Activated CD4-positive, CD25-positive, alpha-beta regulatory T cell (primary cell): ENCODE measurements at places on chromosomes 1 and 21.

DNA sequence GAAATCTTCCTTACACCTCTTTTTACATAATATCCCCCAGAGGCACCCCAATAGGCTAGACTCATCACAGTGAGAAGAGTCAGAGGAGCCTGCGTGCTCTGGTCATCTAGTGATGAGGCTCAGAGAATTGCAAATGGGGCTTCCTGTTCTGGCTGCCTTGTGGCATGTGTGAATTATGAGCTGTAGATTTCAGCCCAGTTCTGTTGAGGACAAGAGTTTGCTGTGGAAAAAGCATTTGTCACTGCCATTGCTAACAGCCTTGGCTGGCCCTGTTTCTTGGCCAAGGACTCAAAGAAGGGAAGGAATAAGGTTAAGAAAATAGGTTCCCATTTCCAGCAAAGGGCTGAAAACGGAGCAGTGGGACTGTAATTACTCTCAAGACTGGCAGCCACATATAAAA is 30.7 kb downstream of the MRAP start:
- no peak for DNase-seq

GRCh38 chr1:89539128-89539527 is 14.5 kb downstream of the LRRC8B start:
- no peak for DNase-seq

DNA sequence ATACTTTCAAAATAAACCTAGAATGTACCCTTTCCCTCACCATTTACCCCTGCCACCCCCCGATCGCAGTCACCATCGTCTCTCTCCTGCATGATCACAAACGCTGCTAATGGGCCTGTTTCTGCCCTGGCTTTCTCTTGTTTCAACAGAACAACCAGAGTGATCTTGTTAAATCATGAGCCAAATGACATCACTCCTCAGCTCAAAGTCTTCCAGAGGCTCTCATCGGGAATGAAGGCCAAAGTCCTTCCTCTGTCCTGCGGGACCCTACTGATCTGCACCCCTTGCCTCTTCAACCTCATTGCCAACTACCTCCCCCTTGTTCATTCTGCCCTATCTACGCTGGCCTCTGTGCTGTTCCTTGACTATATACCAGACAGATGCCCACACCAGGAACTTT is 39.4 kb upstream of the PTGFRN start:
- no peak for DNase-seq

DNA sequence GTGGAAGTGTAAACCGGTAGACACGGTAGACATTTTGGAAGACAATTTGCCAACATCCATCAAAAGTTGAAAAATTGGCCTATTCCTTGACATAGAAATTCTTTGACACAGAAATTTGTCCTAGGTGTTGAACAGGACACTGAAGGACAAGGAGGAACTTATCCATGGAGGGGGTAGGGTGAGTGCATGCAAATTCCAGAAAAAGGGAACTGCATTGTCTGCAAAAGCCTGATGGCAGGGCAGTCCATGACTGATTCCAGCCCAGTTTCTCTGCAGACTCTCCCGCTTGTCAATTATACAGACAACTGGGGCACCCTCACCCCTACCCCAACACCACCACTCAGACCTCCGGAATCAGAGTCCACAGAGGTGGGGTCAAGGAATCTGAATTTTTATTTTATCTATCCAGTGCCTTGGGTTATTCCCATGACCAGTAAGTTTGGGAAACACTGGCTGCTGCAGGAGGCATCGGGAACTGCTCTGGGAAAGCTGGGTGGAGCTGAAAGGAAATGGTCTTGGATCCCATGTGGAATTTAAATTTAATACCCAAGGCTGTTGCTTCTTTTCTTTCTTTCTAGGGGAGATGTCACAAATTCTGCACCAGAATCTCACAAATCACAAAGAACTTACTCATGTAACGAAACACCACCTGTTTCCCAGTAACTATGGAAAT is 103.3 kb upstream of the SLC45A1 start:
- DNase-seq = no peak

- DNase-seq = no peak
Measured at GRCh38 chr1:230493264-230493663, 67.1 kb upstream of the PGBD5 start.

GRCh38 chr1:243792401-243792800 is 57.6 kb downstream of the AKT3 start:
- DNase-seq = no peak

- no peak for DNase-seq
Measured at GRCh38 chr1:216201946-216202345, 221.3 kb downstream of the USH2A start.

DNA sequence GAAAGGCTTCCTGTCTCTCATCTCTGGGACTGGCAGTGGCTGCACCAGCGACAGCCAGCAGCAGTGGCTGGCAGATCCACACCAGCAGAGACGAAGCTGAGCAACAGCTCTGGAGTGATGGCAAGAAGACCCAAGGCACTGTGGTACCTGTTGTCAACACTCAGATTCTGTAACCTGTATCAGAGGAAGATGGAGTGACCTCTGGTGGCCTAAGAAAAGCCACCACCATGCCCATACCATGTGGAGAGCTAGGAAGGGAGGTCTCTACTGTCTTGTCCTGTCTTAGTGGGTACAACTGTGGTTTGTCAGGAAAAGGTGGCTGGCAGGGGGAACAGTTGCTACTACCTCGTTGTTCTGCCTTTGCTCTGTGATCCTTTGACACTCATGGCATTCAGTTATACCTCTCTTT is 22.5 kb upstream of the RHBDL2 start:
- DNase-seq = no peak

GRCh38 chr1:31019401-31019800 is 46.1 kb downstream of the PUM1 start:
- DNase-seq = no peak

DNA sequence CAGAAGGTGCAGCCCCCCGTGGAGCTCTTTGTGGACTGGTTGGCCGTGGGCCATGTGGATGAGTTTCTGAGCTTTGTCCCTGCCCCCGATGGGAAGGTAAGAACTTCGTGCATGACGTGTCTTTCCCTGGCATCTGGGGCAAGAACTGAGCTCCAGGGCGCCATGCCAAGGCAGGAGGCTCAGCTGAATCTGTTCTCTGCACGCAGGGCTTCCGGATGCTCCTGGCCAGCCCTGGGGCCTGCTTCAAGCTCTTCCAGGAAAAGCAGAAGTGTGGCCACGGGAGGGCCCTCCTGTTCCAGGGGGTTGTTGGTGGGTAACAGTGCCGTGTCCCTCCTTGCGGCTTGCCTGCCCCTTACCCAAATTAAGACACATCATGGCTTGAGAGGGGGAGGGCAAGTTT is 27.7 kb downstream of the PADI3 start:
- DNase-seq = no peak

DNA sequence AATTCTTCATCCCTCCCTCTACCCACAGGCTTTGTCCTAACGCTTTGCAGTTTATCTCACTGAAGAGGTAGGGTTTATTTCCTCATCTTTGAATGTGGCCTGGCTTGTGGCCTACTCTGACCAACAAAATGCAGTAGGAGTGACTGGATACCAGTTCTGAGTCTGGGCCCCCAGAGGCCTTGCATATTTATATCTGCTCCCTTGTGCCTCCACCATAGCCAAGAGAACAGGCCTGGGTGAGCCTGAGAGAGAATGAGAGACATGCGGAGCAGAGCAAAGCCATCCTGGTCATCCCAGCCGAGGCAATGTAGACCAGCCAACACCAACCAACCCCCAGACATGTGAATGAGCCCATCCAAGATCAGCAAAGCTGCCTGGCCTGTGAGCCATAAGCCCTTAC is 30.3 kb downstream of the SMIM12 start:
- DNase-seq = no peak

- DNase-seq = no peak
Measured at GRCh38 chr1:29711582-29712283, 475.4 kb downstream of the PTPRU start.

DNA sequence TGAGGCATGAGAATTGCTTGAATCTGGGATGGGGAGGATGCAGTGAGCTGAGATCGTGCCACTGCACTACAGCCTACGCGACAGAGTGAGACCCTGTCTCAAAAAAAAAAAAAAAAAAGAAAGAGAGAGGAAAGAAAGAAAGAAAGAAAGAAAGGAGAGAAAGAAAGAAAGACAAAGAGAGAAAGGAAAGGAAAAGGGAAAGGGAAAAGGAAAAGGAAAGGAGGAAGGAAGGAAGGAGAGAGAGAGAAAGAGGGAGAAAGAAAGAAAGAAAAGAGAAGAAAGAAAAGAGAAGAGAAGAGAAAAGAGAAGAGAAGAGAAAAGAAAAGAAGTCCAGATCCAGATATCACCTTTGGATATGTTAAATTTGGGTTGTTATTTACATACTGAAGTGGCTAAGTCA is 106.0 kb downstream of the DPYD start:
- DNase-seq = no peak

DNA sequence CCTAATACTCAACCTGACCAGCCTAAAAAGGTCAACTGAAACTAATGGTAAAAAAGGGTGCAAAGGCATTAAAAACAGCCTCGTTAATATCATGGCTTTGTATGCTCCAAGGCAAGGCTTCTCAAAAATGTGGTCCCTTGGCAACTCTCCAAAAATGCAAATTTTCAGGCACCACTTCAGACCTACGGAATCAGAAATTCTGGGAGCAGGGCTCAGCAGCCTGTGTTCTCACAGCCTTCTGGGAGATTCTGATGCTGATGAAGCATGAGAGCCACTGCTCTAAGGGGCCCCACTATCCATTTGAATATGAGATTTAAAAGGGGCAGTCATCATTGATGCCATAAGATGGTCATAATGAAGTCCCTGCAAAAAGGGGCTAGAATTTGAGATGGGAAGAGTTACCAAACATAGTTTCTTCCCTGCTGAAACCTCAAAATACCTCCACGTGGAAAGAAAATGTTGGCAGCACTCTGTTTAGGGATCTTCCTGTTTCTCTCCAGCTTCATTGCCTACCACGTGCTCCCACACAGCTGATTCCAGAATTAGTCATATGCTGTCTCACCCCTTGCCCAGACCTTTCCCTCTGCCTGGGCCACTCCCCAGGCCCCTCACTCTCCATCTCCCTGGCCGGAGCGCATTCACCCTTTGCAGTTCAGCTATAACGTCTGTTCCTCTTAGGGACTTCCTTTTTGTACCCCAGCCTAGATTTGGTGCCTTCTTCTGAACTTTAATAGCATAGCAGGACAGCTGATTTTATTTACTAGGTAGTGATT is 46.7 kb downstream of the PHC2 start:
- no peak for DNase-seq

- no peak for DNase-seq
Measured at GRCh38 chr1:18175530-18176377, 68.2 kb downstream of the IGSF21 start.

- no peak for DNase-seq
Measured at GRCh38 chr1:72000809-72001208, 281.5 kb downstream of the NEGR1 start.

DNA sequence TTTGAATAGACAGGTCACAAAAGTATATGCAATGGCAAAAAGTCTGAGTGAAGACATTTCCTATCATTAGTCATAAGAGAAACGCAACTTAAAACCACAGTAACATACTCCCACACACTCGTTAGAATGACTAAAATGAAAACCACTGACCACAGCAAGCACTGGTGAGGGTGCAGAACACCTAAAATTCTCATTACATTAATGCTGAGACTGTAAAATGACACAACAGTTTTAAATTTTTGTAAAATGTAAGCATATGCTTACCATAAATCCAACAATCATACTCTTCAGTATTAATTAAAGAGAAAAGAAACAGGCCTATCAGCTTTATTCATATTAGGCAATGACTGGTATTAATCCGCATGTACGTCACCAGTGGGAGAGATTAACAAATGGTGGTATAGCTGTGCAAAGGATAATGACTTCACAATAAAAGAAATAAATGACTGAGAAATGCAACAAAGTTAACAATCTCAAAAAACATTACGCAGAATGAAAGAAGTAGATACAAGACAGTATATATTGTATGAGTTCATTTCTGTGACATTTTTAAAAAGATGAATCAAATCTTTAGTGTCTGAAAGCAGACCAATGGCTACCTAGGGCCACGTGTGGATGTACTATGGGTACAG is 253.5 kb downstream of the AKT3 start:
- DNase-seq = no peak

- no peak for DNase-seq
Measured at GRCh38 chr1:23558140-23558871, 995 bp downstream of the ID3 start.

- no peak for DNase-seq
Measured at GRCh38 chr1:63663873-63664272, 70.7 kb downstream of the PGM1 start.

- no peak for DNase-seq
Measured at GRCh38 chr1:116125758-116126157, 14.6 kb downstream of the MAB21L3 start.

DNA sequence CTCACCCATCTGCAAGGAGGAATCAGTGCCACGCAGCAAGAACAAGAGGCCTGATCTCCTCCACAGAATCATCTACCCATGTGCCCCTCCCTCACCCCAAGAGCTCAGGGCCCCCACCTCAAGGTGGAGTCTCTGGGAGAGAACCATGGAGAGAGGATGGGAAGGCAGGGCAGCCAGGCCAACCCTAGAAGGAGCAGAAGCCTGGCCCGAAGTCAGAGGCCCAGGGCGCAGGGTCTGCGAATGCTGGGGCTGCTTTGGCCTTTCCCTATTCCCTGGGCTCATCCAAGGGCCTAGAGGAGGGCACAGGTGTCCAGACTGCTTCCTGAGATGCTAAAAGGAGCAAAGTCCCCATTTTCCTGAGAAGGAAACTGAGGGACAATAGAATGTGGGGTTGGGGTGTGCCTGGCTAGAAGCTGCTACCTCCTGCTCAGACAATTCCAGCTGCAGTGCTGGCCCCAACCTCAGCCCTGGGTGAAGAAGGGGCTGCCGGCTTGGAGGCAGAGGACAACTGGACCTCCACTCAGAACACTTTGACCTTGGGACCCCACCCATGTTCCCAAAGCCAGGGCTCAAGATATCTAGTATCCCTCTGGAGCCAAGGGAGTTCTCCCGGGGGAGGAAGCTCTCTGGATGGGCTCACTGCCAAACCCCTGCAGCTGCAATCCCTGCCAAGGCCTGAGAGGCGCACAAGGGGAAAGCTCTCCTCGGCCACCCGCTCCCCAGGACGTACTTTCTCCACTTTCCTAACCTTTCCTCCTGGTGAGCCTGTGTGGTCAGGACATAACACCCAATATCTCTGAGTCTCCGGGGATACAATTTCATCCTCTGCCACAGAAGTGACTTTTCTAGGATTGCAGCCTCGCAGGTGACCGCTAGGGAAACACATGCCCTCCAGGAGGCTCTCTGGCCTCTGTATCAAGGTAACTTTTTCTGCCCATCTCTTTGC is 16.6 kb upstream of the LEMD1 start:
- no peak for DNase-seq

- DNase-seq = no peak
Measured at GRCh38 chr1:239184561-239185244, 201.7 kb upstream of the CHRM3 start.

- DNase-seq = no peak
Measured at GRCh38 chr21:34792504-34793089, 123.8 kb downstream of the CLIC6 start.

GRCh38 chr1:19606817-19607642 is 37.1 kb upstream of the NBL1 start:
- DNase-seq = no peak

DNA sequence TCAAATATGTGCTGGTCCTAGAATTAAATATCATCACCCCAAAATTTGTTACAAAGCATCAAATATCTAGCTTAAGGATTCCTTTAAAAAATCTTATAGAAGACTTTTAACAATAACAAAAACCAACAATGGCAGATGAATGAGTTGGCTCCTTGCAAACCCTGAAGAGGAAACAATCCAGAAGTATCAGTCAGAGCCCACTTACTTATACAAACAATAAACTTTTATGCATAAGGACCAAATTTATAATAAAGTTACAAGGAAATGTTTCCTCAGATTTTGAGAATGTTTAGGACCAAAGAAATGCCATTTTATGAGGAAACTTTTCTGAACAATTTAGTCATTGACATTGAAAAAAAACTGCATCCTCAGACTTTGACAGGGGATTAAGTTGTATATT is 52.7 kb downstream of the LPAR3 start:
- no peak for DNase-seq
